Stimulated activated CD4-positive, alpha-beta T cell treated with anti-CD3 and anti-CD28 coated beads, Interleukin-15, amount 100 ng/mL, for 1 hour (primary cell): ENCODE measurements at places on chromosomes 5 and 9.

- no peak for DNase-seq
These were observed 163.7 kb upstream of the TRPC7 start for GRCh38 chr5:136529081-136529480.

DNA sequence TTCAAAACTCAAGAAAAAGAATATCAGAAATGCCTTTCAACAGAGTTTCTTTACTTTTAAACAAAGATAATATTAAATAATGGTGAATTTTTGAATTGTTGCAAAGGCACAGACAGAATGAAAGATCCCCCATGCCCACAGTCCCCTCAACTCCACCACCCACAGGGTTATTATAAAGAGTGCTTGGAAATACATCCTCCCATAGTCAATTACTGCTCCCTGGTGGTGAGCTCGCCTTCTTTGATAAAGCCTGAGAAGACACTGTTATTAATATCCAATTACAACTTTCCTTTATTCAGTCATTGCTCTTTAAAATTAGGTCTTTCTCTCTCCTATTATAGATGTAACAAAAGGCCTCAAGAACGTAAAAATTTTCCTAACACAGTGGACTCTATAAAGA, 490.2 kb upstream of the RORB start:
- no peak for DNase-seq

- no peak for DNase-seq
These were observed 70.8 kb upstream of the FCN2 start for GRCh38 chr9:134809826-134810225.

DNA sequence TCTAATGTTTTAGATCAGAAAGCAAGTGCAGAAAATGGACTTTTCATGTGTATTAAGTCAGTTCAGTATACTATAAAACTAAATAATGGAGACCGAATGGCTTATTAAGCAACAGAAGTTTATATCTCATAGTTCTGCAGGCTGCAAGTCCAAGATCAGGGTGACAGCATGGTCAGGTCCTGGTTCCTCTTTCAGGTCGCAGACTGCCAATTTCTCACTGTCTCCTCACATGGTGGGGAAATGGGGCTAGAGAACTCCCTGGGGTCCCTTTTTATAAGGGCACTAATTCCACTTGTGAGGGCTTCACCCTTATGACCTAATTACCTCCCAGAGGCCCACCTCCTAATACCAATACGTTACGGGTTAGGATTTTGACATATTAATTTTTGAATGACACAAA, 48.7 kb downstream of the RICTOR start:
- DNase-seq, result no peak

- no peak for DNase-seq
These were observed 558.6 kb upstream of the SGCD start for GRCh38 chr5:155768332-155768731.

- DNase-seq, result no peak
These were observed 8.9 kb downstream of the AGXT2 start for GRCh38 chr5:35038891-35039290.

DNA sequence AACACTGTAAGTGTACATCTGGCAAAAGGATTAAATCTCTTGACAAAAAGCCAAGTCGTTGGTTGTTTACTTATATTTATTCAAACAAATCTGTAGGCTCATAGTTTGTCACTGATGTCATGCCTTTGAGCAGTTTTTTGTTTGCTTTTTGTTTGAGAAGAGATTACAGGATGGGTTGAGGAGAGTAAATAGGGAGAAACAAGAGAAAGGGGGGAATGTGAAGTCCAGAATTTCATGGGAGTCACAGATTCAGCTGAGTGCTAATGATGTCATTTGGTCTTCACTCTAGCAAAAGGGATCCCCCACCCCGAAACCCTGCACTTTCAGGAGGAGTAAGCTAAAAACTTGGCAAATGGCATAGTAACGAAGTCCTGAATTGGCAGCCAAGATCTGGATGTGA, 337.4 kb downstream of the GLIS3 start:
- DNase-seq, result no peak

- no peak for DNase-seq
These were observed 81.2 kb downstream of the ALDH1A1 start for GRCh38 chr9:72871685-72872084.

- no peak for DNase-seq
These were observed 589.4 kb upstream of the FAM174A start for GRCh38 chr5:99945478-99946442.

- no peak for DNase-seq
These were observed 47.2 kb downstream of the ARHGEF28 start for GRCh38 chr5:73673161-73673591.

- no peak for DNase-seq
These were observed 117.0 kb upstream of the GNA14 start for GRCh38 chr9:77764894-77765780.

GRCh38 chr5:160788102-160788660, 63.8 kb downstream of the ATP10B start:
- no peak for DNase-seq

DNA sequence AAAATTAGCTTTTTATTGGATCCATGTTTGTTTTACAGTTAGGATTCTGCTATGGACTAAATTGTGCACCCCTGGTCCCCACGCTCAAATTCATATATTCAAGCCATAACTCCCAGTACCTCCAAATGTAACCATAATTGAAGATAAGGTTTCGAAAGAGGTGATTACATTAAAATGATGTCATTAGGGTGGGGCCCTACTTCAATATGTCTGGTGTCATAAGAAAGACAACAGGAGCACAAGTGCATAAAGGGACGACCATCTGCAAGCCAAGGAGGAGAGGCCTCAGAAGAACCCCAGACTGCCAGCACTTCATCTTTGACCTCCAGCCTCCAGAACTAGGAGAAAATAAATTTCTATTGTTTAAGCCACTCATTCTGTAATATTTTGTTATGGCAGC, 7.4 kb upstream of the HNRNPA0 start:
- no peak for DNase-seq

GRCh38 chr5:6483880-6484382, 35.3 kb downstream of the UBE2QL1 start:
- DNase-seq, result no peak

DNA sequence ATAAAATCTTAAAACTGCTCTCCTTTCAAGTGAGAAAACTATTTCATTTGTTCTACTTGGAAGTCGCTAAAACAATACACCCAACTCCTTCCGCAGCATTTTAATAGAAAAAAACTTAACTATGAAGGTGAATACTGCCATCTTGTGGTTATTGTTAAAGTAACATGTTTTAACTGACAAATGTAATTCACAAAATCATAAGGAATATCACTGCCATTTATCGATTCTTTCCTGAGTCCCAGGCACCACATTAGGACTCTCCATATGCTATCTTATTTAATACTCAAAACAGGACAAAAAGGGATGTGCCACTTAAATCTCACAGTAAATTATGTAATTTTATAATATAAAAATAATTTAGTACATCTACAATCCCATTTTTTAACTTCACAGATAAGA, 130.5 kb upstream of the ITGA1 start:
- no peak for DNase-seq
